ENCODE measurements at places on chromosomes 2 and 18.

GRCh38 chr2:127070221-127070620 lies 36.7 kb downstream of the BIN1 start:
- DNase-seq: no peak

GRCh38 chr18:54261894-54262293 lies 7.4 kb upstream of the POLI start:
- DNase-seq: no peak

DNA sequence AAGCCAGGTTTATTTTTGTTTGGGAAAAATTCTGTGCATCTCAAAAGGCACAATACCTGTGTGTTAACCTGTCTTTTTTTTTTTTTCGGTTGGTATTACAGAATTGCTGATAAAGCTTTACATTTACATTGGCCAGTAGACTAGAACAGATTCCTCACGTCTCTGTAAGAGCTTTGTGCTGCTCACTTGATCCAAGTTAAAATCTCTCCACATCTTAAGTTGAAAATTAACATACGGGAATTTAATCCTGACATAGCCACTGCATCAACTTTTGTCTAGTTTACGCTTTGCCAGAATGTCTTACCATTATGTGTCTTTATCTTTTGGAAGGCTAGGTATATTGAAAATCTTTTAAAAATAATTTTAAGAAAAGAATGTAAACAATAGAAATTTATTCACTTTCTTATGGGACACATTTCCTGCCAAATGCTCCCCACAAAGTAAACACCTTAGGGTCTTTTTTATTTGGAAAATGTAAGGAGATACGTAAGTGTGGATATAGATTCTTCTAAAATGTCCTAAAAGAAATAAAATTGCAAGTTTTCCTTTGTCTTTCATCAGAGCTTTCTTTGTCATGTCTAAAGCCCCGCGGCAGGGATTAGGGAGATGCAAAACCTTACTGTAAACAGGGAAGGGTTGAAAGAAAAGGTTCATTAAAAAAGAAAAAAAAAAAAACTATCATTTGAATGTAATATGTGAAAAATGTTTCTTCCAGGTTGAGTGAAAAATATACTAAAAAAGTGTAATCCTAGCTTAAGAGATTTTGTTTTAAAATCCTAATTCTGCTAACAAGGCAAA lies 912.8 kb downstream of the NRXN1 start:
- no peak for DNase-seq

DNA sequence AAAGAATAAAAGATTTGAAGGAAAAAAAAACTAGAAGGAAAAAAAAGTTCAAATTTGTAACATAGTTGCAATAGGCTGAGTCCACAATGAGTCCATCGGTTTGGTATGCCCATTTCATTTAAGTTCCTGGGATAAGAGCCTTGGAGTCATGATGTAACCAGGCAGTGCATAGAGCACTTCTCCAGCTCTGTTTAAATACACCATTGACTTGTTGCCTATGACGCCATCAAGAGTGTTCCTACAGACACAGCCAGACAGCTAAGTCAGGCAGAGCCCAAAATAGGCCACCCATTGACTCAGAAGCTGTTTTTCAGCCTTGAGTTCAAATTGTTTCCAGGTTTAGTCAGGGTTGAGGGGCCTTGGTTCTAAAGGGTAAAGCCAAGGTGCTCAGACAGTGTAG lies 44.9 kb downstream of the SOCS6 start:
- no peak for DNase-seq
